Fibroblast of lung (primary cell): ENCODE measurements at places on chromosomes 16 and 17. TPM values are rescaled to one million over a fixed set of nuclear protein-coding genes. Genes with fewer than 3 reads are reported as not detected.

The GPR142 gene
- total RNA-seq = not detected in 2 replicates

The NT5C3B gene
- total RNA-seq = 61.9 and 88.1 TPM in 2 replicates

The HIRIP3 gene
- total RNA-seq = 5.6 and 7.9 TPM in 2 replicates

The ZNF771 gene
- total RNA-seq = 8.4 and 10.5 TPM in 2 replicates

The CLEC18C gene
- total RNA-seq = under 0.01 and 0.17 TPM in 2 replicates

The PARN gene
- 32.6 and 32.9 TPM in 2 replicates for total RNA-seq

The NOD2 gene
- 0.26 and 0.50 TPM in 2 replicates for total RNA-seq

The SCGB1C2 gene
- not detected in 2 replicates for total RNA-seq

The ABI3 gene
- total RNA-seq = not detected in 2 replicates

The FZD2 gene
- total RNA-seq = 14.6 and 20.3 TPM in 2 replicates

The ACSM2A gene
- total RNA-seq = not detected in 2 replicates

The PPP1R1B gene
- total RNA-seq = under 0.01 and 0.26 TPM in 2 replicates

The SCARF1 gene
- 0.77 and 0.99 TPM in 2 replicates for total RNA-seq

The SALL1 gene
- total RNA-seq = under 0.01 and 0.17 TPM in 2 replicates

The RPL27 gene
- 902 and 1,145 TPM in 2 replicates for total RNA-seq

The CD300E gene
- total RNA-seq = not detected in 2 replicates

The KRTAP4-3 gene
- not detected in 2 replicates for total RNA-seq

The TMC7 gene
- 0.51 and 1.5 TPM in 2 replicates for total RNA-seq

The STH gene
- not detected in 2 replicates for total RNA-seq

The KRT20 gene
- total RNA-seq = not detected in 2 replicates
